WERI-Rb-1 (cell line): ENCODE measurements at places on chromosomes 7 and 10.

DNA sequence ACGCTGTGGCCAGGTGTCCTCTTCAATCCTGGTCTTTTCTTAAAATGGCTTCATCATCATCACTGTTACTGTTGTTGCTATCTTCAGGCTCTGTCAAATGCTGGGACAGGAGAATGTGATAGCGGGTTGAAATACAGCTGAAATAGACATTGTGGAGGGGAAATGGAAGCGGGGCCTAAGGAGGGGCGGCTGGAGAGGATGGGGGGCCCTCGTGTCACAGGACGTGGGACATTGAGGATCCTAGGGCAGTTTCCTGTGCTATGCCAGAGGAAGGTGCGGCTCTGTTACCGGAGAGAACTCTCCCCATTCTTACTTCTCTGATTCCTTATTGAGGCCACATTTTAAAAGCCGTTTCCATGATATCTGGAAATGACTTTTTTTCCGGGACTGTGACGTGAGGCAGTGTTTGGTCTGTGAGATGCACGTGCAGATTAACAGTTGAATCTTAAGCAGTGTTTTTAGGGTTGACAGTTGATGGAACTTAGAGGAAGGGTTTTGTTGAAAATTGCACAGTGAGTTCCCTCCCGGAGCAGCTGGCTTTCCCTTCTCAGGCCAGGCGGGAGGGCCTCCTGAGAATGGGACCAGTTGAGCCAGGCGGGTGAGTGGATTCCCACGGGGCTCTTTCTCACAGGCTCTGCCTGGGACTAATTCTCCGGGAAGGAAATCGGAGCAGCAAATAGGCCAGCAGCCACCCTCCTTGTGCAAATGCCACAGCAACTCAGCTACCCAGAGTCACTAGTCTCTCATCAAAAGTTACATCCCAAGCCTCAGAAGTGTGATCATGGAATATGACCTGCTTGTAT, 125.2 kb downstream of the TACC2 start:
- no peak for DNase-seq

- no peak for DNase-seq
These were observed 10.4 kb downstream of the WASL start for GRCh38 chr7:123738356-123738755.

DNA sequence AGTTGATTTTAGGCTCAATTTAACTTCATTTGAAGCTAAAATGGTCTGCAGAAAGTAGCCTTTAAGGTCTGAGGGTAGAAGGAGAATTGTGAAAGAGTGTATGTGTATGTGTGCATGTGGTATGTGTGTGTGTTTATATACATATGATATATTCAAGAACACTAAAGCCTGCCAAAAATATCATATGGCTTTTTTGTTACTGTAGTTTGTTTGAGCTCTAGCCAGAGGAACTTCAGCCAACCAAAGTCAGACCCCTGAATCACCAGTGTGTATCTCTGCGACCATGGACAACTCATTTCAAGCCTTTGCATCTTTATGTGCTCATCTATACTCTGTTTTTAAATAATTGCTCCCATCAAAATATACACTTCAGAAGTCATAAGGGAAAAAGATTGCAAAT, 58.4 kb upstream of the HDAC9 start:
- DNase-seq, result no peak

DNA sequence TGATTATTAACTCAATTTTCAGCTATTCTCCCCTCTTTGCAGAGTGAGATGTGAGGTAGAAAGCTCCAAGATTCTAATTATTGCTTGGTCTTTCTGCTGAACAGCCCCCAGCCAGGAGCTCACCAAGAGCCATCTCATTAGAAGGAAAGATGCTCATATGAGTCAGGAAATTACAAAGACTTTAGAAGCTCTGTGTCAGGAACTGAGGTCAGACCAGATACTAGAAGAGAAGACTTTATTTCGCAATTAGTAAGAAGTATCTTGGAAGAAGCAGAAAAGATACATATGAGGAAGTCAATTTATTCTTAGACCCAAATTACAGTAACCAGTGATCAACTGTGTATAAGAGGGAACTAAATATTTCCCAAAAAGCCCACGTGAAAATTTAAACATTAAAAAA, 626.9 kb downstream of the ZWINT start:
- no peak for DNase-seq

DNA sequence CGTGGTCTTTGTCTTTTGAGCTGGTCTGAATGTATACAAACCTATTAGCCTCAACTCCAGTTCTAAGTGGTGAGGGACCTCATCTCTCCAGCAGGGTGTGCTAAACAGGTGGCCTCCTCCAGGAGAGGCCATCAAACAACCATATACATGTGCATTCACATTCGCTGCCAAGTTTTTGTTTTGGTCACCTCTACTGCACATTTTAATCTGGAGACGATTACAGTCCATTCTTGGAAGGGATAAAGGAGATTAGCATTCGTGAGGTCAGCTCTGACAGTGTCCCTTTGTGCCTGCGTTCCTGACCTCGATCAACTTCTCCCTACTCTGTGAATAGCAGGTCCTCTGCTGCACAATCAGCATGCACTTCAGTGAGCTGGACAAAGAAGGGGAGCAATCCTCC, 60.8 kb downstream of the RHOBTB1 start:
- DNase-seq, result peak; percentile 70

DNA sequence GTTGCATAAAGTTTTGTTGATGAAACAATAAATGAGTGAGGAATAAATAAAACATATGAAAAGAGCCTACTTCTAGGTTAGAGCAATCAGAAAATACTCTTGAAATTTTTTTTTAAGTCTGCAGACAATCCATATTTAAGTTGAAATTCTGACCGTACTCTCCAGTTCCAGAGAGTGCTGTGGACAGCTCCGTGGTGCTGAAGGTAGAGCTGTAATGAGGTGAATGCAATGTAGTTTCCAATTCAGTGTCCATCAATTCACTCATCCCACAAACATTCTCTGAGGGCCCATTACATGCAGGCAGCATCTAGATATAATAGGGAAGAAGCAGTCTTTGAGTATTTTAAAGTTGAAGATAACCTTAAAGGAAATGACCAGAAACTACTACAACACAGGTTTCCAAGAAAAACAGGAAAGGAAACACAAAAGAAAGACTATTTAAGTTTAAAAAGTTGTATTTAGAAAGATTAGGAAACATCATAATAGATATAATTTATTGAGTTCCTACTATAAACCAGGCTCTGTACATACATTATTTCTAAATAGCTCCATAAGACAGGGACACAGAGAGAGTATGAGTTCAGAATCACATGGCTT, 44.0 kb upstream of the CRTAC1 start:
- DNase-seq, result no peak

GRCh38 chr10:126519992-126520391, 131.7 kb upstream of the ADAM12 start:
- DNase-seq, result no peak

DNA sequence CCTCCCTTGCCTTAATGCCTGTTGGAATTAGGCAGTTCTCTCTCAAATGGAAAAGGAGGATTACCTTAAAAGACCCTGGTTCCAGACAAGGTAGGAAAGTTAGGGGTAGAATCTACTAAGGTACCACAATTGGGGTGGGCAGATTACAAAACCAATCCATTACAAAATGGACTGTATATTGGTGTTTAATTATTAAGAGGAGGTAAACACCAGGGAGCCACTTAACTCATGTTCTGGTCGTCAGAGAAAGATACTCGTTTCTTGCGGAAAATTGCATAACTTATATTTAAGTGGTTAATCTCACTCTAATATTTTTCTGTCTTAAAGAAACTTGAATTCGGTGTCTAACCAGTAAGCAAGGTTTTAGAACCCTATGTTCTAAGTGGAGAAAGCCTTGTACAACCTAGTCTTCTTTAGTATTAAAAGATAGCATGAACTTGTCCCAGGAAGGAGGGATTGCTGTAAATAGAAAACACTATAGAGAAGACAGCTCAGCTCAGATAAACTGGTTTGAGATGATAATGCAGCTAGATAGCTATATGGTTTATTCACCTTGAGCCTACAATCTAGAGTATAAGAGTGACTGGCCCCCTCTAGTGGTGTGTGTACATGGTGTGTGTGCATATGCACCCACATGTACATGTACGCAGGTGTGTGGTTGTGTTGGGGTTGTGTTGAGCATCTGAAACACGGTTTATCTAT, 58.0 kb upstream of the STRIP2 start:
- peak; percentile 62 for DNase-seq

- no peak for DNase-seq
These were observed 269.1 kb downstream of the ZMYND11 start for GRCh38 chr10:404346-404745.

GRCh38 chr7:121521711-121522400, 125.7 kb upstream of the FAM3C start:
- no peak for DNase-seq

GRCh38 chr10:49278497-49278981, 20.4 kb upstream of the C10orf71 start:
- DNase-seq, result no peak

- no peak for DNase-seq
These were observed 13.6 kb downstream of the PNLIPRP2 start for GRCh38 chr10:116634126-116634975.

GRCh38 chr10:70223728-70224127, 9.5 kb downstream of the PPA1 start:
- DNase-seq, result no peak

GRCh38 chr7:50853311-50853710, 70.6 kb upstream of the GRB10 start:
- DNase-seq, result no peak

DNA sequence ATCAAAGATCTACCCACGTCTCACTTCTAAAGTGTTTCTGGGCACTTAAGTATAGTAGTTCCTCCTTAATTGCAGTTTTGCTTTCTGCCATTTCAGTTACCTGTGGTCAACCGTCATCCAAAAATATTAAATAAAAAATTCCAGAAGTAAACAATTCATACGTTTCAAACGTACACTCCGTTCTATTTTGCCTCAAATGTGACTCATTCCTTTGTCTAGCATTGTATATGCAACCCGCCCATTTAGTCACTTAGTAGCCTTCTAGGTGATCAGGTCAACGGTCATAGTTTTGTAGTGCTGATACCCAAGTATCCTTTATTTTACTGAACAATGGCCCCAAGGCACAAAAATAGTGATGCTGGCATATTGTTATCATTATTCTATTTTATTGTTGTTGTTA, 33.8 kb downstream of the HGF start:
- no peak for DNase-seq

- DNase-seq, result no peak
These were observed 155.7 kb downstream of the PRKAG2 start for GRCh38 chr7:151721236-151721635.

DNA sequence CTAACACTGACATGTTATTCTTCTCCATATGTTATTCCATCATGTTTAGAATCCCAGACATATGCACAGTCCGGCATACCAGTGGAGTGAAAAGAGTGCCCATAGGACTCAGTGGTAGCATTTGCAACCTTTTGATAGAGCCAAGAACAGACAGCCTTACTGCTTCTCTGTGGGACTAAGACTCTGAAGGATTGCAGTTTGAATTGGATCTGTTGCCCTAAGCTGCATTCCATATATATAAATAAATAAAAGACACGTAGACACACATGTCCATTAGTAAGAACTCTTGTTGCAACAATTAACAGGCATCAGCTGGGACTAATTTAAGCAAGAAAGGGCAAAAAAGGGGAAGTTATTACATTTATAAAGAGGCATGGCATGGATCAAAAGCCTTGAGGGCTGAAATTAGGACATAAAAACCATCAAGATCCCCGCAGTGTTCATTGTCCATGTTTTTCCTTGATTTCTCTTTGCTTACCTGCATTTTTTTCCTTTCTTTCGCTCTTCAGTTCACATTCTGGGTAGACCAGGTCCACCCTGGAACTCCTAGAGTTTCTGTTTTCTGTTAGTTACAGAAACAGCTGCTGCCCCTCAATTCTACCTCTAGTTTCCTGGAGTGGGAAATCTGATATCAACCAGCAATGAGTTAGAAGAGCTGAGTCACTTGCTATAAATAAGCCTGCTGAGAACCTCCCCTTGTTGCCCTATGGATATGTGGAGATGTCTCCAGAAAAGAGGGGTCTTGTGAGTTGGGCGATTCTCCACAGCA, 132.4 kb downstream of the SORCS1 start:
- DNase-seq, result no peak

GRCh38 chr10:93999401-93999851, 5.7 kb downstream of the PLCE1 start:
- DNase-seq, result no peak

GRCh38 chr10:3025026-3025683, 42.2 kb upstream of the PFKP start:
- DNase-seq, result no peak

- no peak for DNase-seq
These were observed 95.1 kb upstream of the FZD1 start for GRCh38 chr7:91168871-91169829.

DNA sequence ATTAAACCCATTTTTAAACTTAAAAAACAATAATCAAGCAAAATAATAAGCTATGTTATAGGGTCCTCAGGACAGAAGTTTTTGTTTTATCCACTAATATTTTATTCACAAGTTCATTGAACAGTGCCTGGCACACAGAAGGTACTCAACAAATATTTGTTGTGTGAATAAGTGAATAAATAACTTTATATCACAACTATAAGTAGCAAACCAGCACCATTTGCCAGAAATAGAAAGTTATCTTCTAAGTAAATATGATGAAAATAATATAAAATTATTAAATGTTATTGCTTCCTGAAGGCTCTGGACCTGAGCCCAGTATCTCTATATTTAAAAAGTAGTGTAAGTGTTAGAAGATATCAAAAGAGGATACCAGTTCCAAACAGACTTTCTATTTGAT, 29.1 kb upstream of the SEPTIN7 start:
- DNase-seq, result no peak

- DNase-seq, result no peak
These were observed 76.6 kb upstream of the TNRC18 start for GRCh38 chr7:5500056-5500776.

- DNase-seq, result no peak
These were observed 105.2 kb downstream of the TCERG1L start for GRCh38 chr10:131206111-131206995.

GRCh38 chr7:113480537-113480936, 362.2 kb upstream of the SMIM30 start:
- no peak for DNase-seq

- DNase-seq, result no peak
These were observed 28.4 kb downstream of the ZNF33A start for GRCh38 chr10:38038932-38039245.

- no peak for DNase-seq
These were observed 37.5 kb downstream of the GDI2 start for GRCh38 chr10:5775685-5776084.

- DNase-seq, result no peak
These were observed 92.8 kb upstream of the FAM133B start for GRCh38 chr7:92682903-92683539.

GRCh38 chr10:12214763-12215218, 18.8 kb downstream of the CDC123 start:
- no peak for DNase-seq

- DNase-seq, result no peak
These were observed 15.0 kb downstream of the TSPAN33 start for GRCh38 chr7:129159539-129159938.
